Muscle of arm (tissue), 14 donors: ENCODE measurements at places on chromosomes 6 and 20.

GRCh38 chr6:13406781-13407180, 78.4 kb upstream of the TBC1D7 start:
- DNase-seq: no peak

DNA sequence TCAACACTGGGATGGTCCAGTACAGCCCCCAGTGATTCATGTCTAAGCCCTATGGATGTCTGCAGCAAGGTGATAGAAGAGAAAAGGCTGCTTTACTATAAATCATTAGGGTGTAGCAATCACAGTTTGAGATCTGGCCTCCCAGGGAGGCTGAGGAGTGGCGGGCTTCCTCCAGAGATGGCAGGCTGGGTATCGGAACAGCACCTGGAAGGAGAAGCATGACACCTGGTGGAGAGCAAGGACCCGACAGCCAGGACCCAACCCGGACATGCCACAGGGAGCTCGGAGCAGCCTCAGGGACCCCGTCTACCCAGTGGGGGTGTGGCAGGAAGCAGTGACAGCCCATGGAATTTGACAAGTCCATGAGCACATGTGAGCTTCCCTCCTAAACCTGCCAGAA, 114.8 kb upstream of the CD93 start:
- no peak for DNase-seq

GRCh38 chr6:118659513-118660217, 8.3 kb upstream of the CEP85L start:
- DNase-seq: no peak

- no peak for DNase-seq
Measured at GRCh38 chr20:34525709-34526416, 9.6 kb downstream of the DYNLRB1 start.

GRCh38 chr20:55094353-55094861, 619.0 kb downstream of the DOK5 start:
- no peak for DNase-seq

- no peak for DNase-seq
Measured at GRCh38 chr6:164741938-164742451, 567.4 kb downstream of the C6orf118 start.
